ENCODE measurements at places on chromosomes 3 and 15.

GRCh38 chr3:142117056-142117851 is 32.1 kb downstream of the TFDP2 start:
- DNase-seq: no peak

GRCh38 chr15:89569090-89569745 is 6.1 kb upstream of the TICRR start:
- DNase-seq: no peak

- DNase-seq: no peak
Observed at GRCh38 chr15:98568382-98569017, 79.8 kb upstream of the IGF1R start.

DNA sequence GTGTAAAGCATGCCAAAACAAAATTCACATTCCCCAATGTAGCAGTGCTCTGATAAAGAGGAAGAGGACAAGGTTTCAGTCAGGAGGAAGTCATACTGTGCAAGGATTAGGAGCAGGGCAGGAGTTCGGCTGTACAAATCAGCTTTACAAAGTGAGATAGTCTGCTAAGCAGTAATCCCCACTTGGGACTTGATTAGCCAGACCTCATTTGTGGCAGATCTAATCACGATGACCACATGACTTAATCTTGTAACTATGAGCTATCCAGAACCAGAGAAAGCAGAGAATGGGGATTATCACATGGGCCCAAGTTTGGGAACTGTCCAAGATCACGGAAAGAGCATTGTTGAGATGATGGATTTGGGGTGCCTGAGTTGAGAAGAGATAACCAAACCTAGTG is 7.8 kb downstream of the DCBLD2 start:
- DNase-seq: no peak

GRCh38 chr3:100401674-100402041 is 319 bp downstream of the LNP1 start:
- DNase-seq: peak; percentile 60

- no peak for DNase-seq
Observed at GRCh38 chr3:119939077-119939476, 155.2 kb downstream of the GSK3B start.

DNA sequence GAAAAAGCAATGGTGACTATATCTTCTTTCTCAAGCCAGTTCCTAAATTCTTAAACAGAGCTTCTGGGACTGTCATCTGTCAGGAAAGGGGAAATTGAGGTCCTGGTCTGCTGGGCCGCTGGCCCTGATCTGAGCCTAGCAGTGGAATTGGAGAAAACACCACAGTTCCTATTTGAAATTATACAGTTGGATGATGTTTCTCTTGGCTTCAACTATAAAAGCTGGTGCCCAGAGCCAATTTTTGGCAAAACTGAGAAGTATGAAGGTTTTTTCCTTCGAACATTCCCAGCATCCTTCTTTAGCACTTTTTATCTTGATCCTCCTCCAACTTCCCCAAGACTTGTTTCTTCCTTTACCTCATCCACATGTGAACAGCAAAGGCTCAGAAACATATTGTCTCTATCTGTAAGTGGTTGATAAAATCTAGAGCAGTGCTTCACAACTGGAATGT is 83.9 kb downstream of the CD47 start:
- DNase-seq: no peak

DNA sequence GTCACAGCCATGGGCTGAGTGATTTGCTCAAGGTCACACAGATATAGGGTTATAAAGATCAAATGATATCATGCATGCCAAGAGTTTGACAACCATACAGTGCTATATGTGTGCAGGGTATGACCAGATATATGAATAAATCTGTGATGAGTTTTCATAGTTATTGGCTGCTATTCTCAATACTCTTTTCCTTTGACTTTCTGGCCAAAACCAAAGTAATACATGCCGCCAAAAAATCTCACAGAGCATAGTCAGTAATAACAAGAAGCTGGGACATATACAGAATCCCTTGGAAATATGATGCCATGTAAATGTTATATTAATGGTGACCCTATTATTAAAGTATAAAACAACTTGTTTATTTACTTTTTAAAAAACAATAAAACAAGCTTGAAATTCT is 11.6 kb upstream of the TSC22D2 start:
- DNase-seq: no peak

- peak; percentile 79 for DNase-seq
Observed at GRCh38 chr3:126357295-126358037, at the start of gene KLF15. TSS of gene KLF15 (minus strand) at chr3:126357408. CDS start at chr3:126352922, 4,486 bp downstream.

DNA sequence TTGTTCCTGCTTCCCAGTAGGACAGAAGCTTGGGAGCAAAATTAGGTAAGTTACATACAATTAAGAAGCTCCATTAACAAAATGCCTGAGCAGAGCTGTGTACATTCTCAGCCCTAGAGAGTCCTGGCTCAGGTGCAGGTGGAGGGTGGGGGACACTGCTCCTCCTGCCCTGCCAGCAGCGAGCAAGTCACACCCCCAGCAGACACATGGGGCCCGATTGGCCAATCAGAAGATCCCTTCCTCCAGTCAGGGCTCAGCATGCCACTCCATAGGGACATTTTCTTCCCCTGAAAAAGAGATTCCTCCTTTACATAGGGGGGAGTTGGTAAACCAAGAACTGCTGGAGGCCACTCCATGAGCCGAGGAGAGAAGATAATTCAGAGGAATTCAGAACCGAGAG is 62.1 kb downstream of the PLXNA1 start:
- DNase-seq: no peak

DNA sequence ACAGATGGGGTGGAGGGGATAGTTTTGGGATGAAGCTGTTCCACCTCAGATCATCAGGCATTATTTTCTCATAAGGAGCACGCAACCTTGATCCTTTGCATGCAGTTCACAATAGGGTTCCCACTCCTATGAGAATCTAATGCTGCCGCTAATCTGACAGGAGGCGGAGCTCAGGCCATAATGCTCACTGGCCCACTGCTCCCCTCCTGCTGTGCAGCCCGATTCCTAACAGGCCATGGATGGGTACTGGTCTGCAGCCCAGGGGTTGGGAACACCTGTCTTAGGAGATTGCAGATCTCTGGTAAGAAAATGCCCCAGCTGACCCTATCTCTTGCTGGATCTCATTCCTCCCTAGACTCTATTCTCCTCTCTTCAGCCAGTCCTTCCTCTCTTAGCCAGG is 6.8 kb downstream of the CSTA start:
- no peak for DNase-seq

GRCh38 chr3:36487616-36488015 is 107.3 kb downstream of the STAC start:
- DNase-seq: no peak

All from CD4-positive, alpha-beta T cell treated with Interleukin-12 subunit alpha and Interleukin-12 subunit beta, for 1 hour (primary cell).